ENCODE measurements at places on chromosomes 3 and 15.

DNA sequence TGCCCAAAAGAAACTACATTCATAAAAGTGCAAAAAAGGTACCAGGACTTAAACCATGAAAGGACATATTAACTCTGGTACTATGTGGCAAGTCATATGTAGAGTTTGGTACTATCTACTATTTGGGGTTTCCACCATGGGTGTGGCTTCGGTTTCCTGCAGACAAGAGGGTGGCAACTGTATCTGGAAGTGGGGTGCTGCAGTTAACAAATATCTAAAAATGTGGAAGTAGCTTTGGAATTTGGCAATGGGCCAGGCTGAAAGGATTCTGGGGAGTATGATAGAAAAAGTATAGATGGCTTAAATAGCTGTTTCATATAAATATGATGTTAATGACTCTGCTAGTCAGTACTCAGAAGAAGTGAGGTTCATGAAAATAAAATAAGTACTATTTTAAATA, 44.0 kb downstream of the PLSCR2 start:
- no peak for DNase-seq

GRCh38 chr3:134610432-134611385, 40.1 kb downstream of the KY start:
- no peak for DNase-seq

DNA sequence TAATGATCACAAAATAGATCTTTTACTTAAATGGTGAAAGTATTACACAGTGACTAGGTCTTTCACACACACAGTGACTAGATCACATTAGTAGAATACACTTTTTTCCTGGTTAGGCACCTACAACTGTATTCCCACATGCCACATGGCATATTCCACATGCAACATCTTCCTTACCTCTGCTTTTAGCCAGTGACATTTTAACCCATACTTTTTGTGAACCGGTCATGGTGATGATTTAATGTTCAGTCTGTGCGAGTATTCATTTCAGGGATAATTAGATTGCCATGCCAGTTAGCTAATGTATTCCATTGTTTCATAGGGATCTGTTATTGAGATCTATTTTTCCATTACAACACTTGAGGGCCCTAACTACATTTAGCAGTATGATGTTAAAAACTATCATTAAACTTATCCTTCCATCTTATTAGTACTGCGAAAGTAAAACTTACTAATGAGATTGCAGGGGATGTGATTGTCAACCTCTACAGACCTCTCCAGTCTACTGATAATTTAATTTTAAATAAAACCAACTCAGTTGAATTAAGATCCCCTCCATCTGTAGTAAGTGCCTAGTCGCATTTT, 28.3 kb downstream of the TSEN2 start:
- no peak for DNase-seq

GRCh38 chr3:130853581-130853980, 40.3 kb upstream of the ATP2C1 start:
- no peak for DNase-seq

DNA sequence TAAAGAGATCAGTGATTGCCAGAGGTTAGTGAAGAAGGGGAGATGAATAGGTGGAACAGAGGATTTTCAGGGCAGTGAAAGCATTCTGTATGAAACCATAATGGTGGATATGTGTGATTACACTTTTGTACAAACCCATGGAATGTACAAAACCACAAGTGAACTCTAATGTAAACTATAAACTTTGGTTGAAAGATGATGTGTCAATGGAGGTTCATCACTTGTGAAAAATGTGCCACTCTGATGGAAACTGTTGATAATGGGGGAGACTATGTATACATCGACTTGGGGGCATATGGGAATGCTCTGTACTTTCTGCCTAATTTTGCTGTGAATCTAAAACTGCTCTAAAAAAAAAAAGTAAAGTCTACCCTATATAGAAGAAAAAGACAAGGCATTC, 68.7 kb upstream of the ARHGEF3 start:
- DNase-seq, result no peak

DNA sequence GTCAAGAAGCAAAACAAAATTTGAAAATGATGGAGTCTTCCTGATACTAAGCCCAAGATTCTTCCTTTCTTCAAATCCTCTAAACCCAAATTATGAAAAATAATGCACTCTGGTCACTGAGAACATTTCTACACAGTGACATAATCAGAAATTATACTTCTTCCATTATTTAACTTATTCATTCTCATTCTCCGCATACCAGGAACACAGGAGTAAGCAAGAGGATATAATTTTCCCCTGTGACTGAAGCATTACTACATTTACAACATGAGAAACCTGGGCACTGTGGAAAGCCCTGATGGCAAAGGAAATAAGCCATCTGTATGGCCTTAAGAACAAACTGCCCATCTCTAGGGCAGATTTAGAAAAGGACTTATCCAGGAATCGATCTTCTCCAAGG, 47.0 kb downstream of the EXD1 start:
- no peak for DNase-seq

GRCh38 chr3:33004961-33005360, 53.5 kb downstream of the CCR4 start:
- no peak for DNase-seq

DNA sequence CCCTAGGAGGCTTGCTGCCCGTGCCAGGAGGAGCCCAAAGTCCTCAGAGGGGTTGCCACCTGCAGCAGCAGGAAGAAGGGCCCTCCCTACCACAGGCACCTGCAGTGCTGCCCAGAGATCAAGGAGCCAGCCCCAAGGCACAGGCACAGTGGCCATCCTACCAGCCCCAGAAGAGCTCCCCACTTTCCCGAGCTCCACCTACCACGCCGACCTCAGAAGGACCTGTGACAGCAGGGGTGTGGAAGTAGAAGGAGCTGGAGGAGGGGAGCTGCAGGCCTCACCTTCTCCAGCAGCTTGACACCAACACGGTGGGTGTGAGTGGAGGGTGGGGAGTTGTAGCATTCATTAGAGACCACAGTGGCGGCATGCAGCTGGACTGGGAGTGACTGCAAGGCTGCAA, 485.8 kb downstream of the GABRG3 start:
- DNase-seq, result no peak

GRCh38 chr3:71312461-71312860, 271.1 kb downstream of the FOXP1 start:
- DNase-seq, result no peak

DNA sequence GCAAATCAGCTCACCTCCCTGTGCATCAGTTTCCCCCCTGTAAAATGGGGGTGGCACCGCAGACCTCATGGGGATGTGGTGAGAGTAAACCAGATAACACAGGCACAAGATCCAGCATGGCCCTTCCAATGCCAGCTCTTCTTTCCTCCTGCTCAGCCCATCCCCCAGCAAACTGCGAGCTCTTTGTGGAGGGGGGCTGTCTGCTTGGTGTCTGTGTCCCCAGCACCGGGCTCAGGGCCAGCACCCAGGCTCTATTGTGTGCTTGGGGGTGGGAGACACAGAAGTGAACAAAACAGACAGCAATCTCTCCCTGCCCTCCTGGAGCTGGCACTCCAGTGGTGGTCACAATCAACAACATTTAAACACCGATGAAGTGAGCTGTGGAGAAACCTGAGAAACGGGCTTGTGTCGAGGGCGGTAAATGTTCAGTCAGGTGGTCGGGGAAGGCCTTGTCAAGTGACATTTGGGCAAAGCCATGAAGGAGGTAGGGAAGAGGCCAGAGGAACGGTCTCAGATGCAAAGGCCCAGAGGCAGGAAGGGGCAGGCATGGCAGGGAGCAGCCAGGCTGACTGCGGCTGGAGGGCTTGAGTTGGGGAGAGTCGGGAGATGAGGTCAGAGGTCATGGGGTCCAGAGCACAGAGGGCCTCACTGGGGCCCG, 28.4 kb downstream of the GRIP2 start:
- no peak for DNase-seq

DNA sequence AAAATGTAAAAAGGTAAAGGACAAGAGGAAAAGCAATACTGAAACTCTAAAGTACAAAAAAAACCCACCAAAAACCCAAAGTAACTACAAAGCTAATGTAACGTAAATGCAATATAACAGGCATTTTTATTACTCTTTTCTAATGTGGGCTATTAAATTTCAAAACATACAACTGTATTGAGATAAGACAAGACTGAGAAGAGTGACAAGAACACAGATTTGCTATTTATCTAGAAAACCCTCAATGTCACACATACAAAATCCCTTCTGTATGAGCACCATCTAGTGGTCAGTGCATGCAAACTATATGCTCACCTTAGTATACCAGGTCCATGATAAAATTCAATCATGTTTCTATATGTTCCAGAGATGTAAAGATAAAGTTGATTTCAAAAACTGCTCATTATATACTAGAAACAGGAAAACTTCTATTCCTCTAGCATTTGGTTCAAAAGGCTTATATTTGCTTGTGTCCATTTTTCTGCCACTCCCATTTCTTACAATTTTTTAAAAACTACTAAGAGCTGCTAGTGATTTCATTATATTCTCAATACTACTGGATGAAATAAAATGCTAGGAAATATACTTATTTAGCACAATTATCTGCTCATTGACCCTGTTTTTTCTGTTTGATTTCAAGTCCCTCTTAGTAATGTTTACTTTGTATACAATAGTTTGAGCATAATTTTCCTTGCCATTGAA, 111.4 kb downstream of the DLG1 start:
- DNase-seq, result no peak

DNA sequence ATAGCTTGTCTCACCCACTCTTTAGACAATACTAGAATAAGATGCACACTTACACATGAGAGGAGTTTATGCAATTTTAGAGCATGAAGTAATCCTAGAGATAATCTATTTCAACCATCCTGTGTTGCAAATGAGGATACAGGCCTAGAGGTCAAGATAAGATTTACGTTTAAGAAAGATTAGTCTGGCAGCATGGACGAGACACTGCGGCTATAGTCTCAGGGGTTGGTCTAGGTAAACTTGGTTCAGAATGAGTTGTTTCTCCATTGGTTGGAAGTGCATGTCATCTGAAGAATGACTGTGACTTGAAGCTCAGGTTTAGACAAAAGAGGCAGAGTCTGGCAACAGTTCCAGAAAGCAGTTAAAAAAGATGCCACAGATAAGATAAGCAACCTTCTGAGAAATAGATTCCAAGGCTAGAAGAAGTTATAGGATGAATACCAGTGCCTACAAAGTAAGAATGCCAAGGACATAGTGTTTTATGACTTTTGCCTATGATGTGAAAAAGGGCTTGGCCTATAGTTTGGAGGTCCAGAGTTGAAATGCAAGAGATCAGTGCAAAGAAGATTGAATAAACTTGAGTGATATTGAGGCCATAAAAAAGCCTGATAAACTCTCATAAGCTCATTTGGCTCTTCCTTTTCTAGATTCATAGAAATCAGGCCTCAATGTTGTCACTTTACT, 631.0 kb downstream of the SQOR start:
- no peak for DNase-seq

DNA sequence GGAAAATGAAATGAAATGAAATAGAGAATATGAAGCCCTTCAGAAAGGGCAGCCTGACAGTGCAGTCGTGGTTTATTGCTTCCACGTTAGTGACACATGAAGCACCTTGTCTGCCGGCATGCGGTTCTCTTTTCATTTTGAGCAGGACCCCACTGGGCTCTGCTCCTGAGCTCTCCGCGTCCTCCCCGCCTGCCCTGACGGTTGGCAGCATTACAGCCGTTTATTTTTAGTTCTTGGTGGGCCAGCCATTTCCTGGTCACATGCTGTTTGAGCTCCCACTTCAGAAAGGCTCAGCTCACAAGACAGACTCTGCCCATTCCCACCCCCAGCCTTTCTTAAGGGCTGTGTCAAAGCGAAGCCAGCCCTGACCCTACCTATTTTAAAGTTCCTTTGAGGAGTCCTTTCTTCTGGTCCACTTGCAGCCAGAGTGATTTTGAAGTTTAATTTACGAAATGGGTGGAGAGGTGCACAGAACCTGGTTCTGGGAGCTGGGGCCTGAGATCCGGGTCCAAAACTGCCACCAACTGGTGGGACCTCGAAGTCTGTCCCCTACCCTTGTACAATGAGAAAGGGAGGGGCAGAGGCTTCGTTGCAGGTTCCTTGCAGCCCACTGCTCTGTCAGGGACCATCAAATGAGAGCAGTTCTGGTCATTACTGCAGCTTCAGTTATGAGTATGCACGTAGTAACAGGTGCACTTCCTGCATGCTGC, 60.1 kb downstream of the MGLL start:
- DNase-seq, result no peak

- DNase-seq, result no peak
Measured at GRCh38 chr3:194107107-194107506, 28.8 kb upstream of the HES1 start.

DNA sequence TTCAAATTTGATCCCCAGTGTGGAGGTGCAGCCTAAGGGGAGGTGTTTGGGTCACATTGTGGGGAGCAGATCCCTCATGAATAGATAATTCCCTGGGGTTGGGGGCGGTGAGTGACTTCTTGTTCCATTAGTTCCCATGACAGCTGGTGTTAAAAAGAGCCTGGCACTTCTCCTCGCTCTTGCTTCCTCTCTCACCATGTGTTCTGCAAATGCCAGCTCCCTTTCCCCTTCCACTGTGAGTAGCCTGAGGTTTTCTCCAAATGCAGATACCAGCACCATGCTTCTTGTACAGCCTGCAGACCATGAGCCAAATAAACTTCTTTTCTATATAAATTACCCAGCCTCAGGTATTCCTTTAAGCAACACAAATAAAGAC, 23.1 kb downstream of the RIOX2 start:
- DNase-seq, result no peak

- no peak for DNase-seq
Measured at GRCh38 chr3:62942227-62942626, 67.0 kb upstream of the CADPS start.

GRCh38 chr3:15356176-15356575, 23.8 kb upstream of the SH3BP5 start:
- no peak for DNase-seq

DNA sequence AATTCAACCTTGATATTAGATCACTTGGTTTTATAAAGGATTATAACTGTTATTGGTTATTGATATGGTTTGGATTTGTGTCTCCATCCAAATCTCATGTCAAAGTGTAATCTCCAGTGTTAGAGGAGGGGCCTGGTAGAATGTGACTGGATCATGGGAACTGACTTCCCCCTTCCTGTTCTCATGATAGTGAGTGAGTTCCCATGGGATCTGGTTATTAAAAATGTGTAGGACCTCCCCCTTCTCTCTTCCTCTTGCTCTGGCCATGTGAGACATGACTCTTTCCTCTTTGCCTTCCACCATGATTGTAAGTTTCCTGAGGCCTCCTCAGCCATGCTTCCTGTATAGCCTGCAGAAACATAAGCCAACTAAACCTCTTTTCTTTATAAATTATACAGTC, 136.0 kb upstream of the UBE2E2 start:
- no peak for DNase-seq

DNA sequence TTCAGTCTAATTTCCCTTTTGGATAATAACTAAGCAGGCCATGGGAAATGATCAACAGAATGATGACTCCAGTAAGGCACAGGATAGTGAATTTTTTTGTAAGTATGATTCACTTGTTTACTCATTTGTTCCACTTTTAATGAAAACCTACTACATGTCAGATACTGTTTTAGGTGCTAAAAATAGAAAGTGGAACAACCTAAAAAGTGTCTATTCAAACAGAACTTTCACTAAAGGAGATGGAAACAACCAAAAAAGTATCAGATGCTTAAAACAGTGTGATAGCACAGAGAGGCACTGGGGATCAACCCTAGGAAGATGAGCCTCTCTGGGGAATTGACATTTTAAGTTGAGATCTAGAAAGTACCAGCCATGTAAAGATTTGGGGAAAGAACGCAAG, 11.1 kb downstream of the RYK start:
- DNase-seq, result no peak

- DNase-seq, result no peak
Measured at GRCh38 chr3:125662675-125663074, 67.4 kb upstream of the OSBPL11 start.

- DNase-seq, result no peak
Measured at GRCh38 chr3:107855710-107856109, 235.1 kb downstream of the CD47 start.

Data from 8988T (cell line).